ENCODE measurements at places on chromosomes 13 and 19.
A peak's percentile ranks its signal among the peaks of the same experiment; 100 is the strongest.

- no peak for DNase-seq
Observed at GRCh38 chr13:79593641-79594275, 112.8 kb downstream of the NDFIP2 start.

GRCh38 chr13:25840931-25841330 lies 210.9 kb downstream of the SHISA2 start:
- no peak for DNase-seq

DNA sequence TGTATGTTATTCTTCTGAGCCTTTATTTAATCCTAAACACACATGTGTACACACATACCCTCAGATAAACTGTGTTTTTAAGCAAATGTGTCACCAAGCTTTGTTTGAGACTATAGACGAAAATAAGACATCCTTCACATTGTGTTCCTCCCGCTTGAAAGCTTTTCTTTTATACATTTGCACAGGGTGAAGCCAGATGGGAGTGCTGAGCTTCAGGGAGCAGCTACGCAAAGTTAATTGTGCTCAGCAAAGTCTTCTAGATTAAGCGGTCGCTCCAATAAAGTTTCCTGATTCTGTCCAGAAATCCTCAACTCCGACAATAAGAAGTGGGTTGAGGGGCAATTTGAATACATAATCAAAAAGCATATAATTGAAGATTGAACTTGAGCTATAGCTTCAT lies 117.2 kb upstream of the ARGLU1 start:
- no peak for DNase-seq

GRCh38 chr13:51125495-51126226 lies 14.6 kb upstream of the C13orf42 start:
- peak; percentile 50 for DNase-seq

GRCh38 chr13:87498681-87499080 lies 172.5 kb upstream of the SLITRK5 start:
- DNase-seq: no peak

DNA sequence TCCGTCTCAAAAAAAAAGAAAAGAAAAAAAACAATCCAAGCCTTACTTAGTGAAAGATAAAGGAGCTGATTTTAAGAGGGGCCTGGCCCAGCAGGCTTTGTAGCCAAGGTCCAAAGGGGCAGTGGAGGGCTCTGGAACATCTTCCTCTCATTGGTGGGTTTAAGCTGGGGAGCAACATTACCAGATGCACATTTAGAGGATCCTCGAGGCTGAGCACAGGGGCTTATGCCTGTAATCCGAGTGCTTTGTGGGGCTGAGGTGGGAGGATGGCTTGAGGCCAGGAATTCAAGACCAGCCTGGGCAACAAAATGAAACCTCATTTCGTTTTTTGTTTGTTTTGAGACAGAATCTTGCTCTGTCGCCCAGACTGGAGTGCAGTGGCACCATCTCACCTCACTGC lies 8.0 kb upstream of the TMEM160 start:
- no peak for DNase-seq

- no peak for DNase-seq
Observed at GRCh38 chr13:109058087-109058486, 428.7 kb downstream of the MYO16 start.

GRCh38 chr13:65808061-65808460 lies 1422.1 kb downstream of the PCDH9 start:
- DNase-seq: no peak

DNA sequence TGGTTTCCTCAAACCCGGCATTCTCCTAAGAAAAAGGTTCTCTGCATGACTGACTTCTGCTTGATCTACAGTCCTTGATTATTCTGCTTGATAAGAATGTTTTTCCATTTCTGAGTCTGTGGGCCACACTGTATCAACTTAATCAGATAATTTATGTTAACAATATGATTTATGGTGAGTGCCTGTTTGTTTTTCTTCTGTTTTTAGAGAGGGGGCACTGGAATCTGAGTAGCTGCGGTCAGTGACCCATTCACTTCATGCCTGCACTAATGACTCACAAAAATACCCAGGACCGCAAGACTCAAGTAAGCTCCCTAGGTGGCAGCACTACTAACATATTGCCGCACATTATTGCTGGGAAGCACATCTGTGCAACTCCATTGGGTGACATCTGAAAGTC lies 542.3 kb upstream of the ATXN8OS start:
- no peak for DNase-seq

DNA sequence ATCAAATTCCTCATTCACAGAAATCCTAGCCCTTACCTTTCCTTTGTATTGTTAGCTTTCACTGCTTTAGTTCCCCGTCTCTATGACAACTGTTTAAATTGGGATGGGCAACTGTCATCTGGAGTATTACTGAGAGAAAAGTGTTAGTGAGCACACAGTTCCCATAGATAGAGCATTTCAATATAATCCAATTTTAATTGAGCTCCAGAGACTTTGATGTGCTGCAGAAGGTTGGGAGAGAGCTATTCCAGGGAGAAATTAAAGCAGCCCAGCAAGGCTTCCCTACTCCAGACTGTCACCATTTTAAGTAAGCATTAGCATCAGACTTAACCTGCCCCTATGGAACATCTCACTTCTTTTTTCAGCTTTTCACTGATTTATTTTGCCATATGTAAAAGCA lies 55.0 kb upstream of the MAB21L1 start:
- no peak for DNase-seq

Data from NCI-H345 (cell line).